Inflammatory macrophage treated with lipopolysaccharide for 1 hour (primary cell): ENCODE measurements at places on chromosomes 5 and 9.

DNA sequence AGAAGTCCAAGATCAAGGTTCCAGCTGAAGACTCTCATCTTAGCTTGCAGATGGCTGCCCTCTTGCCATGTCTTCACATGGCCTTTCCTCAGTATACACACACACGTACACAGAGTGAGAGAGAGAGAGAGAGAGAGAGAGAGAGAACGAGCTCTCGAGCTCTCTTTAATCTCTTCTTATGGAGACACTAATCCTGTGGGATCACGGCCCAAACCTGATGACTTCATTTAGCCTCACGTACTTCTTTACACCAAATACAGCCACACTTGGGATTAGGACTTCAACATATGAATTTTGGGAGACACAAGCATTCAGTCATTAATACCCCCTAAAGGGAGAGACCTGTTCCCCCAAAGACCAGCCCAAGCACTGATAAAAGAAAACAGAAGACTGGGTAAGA lies 42.8 kb downstream of the SIL1 start:
- DNase-seq: no peak

GRCh38 chr9:128276574-128277270 lies 646 bp downstream of the SWI5 start:
- DNase-seq: no peak

DNA sequence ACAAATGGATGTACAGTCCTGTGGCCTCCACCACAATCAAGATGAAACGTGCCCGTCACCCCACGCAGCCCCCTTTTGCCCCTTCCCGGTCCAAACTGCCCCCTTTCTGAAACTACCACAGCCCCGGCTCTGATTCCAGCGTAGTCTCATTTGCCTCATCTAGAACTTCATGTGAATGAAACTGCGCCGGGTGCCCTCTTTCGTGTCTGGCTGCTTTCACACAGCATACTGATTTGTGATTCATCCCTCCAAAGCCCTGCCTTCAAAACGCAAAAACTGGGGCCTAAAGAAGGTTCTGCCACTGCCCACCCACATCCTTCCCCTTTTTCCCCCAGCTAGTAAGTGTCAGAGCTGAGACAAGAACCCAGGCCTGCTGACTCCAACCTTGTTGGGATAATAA lies 31.5 kb upstream of the NCS1 start:
- peak; percentile 85 for DNase-seq

GRCh38 chr9:135045264-135045927 lies 42.1 kb upstream of the OLFM1 start:
- no peak for DNase-seq

- DNase-seq: peak; percentile 32
Measured at GRCh38 chr9:83473488-83473971, 64.7 kb downstream of the FRMD3 start.

DNA sequence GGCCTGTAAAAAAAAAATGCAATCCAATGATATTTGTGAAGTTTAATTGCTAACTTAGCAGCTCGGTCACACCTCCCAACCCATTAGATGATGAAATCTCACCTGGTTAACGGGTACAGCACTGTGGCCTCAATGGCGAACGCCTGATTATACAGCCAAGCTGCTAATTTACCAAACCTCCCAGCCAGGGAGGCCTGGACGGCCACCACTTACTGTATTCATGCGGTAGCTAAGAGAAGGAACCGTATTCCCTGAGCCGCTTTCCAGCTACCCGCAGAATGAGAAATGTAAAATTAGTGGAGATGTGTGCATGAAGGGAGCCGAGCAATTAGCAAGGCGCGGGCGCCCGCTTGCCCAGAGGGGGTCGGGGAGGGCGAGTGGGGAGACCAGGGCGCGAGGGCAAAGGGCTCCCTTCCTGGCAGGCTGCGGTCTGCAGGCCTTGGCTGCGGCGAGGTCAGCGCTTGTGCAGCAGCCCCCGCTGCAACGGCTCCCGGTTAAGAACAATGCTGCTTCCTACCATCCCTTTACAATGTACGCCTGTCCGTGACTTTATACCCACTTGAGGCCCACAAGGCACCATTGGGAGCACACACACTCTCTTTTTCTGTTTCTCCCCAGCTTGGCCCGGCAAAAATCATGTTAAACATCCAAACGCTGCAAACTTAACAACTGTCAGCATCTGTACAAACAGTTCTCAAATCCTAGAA lies 70.4 kb upstream of the TBCA start:
- no peak for DNase-seq

DNA sequence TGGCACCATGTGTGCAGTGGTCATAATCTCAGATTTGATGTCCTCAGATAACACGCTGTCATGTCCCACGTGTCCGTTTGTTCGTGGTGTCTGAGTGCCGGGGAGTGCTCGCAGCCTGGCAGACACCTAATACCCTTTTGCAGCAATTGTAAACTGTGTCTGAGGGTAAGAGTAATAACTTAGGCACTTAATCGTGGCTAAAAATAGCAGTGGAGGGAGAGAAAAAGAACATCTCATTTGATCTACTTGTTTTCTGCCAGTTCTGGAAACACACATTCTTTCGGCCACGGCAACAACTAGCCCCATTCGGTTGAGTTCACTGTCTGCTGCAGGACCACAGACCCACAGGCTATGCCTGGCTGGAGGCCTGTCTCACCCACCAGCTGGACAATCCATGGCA lies 16.5 kb downstream of the ADCY2 start:
- DNase-seq: no peak

GRCh38 chr9:112120439-112120925 lies 54.6 kb downstream of the SUSD1 start:
- no peak for DNase-seq

- no peak for DNase-seq
Measured at GRCh38 chr9:34689116-34689470, 2.0 kb downstream of the CCL19 start.

GRCh38 chr9:110217656-110218099 lies 9.7 kb upstream of the C9orf152 start:
- DNase-seq: no peak

GRCh38 chr5:150556106-150556505 lies 48.2 kb downstream of the NDST1 start:
- DNase-seq: no peak
